ENCODE measurements at places on chromosomes 5 and 9. TPM values are rescaled to one million over a fixed set of nuclear protein-coding genes. Genes with fewer than 3 reads are reported as not detected.

The NEUROG1 gene
- not detected for total RNA-seq

The IGFBPL1 gene
- total RNA-seq: 0.30 TPM

The PCDHGB2 gene
- 16.2 TPM for total RNA-seq

GRCh38 chr5:159091065-159091464 lies 8.7 kb downstream of the EBF1 start:
- no peak for DNase-seq

- no peak for DNase-seq
Measured at GRCh38 chr9:69020301-69021145, 6.6 kb upstream of the PRKACG start.

- DNase-seq: no peak
Measured at GRCh38 chr9:6239048-6239461, 23.4 kb downstream of the IL33 start.

DNA sequence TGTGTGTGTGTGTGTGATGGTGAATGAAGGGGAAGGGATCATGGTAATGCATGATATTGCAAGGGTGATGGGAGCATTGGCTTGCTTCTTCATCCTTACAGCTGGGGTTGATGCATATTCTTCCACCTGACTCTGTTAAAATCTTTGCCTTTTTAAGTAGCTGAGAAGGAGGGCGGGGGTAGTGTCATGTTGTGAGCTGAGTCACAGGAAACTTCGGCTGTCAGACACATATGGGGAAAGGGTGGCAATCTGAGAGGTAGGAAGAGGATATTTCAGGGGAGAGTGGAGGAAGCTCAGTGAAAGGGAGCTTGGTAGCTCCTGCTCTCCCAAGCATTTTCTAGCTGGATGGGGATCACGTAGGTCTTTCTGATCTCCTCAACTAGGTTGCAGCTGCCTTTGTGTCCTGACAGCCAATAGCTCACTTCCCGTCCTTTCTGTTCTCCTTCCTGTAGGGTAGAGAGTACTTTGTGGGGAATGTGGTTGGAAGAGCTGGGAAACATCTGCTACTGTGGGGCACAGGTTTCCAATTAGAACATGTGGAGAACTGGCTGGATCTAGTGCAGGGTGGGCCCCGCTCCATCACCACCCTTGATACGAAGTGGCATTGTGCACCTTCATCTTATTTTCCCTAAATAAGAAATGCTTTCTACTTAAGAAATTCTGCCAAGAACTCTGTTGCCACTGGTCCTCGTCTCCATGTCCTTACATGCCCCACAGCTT lies 18.1 kb upstream of the CLK4 start:
- DNase-seq: no peak

DNA sequence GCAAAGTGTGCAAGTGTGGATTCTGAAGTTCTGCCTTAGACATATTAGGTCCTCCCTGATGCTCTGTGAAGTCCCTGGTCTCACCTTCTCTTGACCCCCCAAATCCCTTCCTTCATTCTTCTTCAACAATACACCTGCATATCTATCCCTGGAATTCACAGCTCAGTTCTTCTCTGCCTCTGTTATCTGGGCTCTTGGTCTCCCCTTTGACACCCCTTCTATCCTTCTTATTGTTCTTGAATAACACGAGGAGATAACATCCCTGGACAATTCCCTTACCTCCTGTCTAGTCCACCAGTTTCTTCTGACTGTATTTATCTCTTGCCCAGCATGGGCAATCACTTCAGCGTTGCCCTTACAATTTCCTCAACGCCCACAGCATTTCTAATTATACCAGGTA lies 104.8 kb upstream of the ATG10 start:
- DNase-seq: no peak

GRCh38 chr5:180390441-180391190 lies 37.5 kb upstream of the GFPT2 start:
- DNase-seq: peak; percentile 67

- no peak for DNase-seq
Measured at GRCh38 chr5:2847608-2848007, 96.1 kb upstream of the IRX2 start.

All from cardiac septum (tissue), 1 donor.